Skeletal muscle cell (primary cell): ENCODE measurements at places on chromosomes 4 and X.
A peak's percentile ranks its signal among the peaks of the same experiment; 100 is the strongest.

DNA sequence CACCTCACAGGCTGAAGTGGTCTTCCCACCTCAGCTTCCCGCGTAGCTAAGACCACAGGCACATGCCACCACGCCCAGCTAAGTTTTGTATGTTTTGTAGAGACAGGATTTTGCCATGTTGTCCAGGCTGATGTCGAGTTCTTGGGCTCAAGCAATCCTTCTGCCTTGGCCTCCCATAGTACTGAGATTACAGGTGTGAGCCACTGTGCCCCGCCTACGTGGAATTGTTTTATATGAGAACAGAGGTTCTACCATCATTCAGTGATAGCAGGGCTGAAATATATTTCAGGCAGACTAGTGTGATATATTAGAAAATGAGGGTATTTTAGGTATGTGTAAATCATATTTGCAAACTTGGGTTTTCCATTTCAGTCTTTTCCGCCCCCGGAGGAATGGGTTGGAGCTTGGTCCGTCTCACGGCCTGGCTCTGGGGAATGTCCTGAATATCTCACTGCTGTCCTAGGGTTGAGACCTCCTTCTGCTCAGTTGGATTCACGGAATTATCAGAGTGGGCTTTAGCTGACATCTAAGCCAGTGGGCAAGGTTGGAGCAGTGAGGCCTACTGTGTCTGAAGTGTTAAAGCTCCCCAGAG lies 19.9 kb downstream of the NSD2 start:
- DNase-seq = no peak

GRCh38 chrX:134423606-134424005 lies 36.4 kb upstream of the HPRT1 start:
- peak; percentile 8 for DNase-seq

DNA sequence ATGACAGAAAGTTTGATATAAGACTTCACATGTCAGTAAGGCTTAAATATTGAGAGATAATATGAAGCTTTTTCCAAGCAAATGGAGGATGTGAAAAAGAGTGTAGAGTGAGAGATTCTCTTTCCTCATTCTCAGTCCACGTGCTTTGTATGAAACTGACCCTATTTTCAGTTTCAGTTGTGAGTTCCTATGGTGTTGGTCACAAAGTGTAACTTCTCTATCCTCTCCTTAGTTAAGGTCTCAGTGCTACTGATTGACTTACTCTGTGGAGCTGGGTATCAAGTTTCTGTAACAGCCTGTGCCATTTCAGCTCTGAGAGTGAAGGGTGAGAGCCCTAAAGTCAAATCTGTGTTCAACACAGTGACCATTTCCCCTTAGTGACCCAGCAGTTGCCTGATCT lies 277.2 kb downstream of the EPHA5 start:
- DNase-seq = no peak

DNA sequence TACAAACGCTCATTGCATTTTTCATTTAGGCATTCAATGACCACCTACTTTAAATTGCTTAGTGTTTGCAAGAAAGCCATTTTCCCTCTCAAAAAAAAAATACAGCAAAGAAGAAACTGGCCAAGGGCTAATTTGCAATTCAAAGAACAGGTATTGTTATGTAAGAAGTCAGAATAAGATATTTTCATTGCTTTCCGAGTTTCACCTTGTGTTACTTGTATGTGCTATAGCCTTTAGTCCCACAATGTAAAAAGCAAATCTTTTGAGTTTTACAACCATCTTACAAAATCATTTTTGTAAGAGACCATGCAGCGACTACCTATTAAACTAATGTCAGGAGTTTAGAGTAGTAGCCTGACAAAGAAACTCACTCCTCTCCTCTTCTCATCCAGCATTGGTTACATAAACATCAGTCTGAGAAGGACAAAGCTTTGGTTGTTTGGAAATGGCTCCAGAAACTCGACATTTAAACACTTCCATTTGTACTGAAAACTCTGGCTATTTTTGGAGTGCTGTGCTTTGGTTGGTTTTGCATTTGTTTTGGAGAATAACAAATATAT lies 15.3 kb downstream of the TENM3 start:
- DNase-seq = no peak

- DNase-seq = no peak
Observed at GRCh38 chrX:148185631-148186030, 204.5 kb downstream of the FMR1NB start.

GRCh38 chrX:115233497-115234455 lies at the start of gene LRCH2:
Gene LRCH2, minus strand, starts transcription at chrX:115234096. Its CDS starts 55 bp downstream, at chrX:115234041.
- DNase-seq = peak; percentile 4

DNA sequence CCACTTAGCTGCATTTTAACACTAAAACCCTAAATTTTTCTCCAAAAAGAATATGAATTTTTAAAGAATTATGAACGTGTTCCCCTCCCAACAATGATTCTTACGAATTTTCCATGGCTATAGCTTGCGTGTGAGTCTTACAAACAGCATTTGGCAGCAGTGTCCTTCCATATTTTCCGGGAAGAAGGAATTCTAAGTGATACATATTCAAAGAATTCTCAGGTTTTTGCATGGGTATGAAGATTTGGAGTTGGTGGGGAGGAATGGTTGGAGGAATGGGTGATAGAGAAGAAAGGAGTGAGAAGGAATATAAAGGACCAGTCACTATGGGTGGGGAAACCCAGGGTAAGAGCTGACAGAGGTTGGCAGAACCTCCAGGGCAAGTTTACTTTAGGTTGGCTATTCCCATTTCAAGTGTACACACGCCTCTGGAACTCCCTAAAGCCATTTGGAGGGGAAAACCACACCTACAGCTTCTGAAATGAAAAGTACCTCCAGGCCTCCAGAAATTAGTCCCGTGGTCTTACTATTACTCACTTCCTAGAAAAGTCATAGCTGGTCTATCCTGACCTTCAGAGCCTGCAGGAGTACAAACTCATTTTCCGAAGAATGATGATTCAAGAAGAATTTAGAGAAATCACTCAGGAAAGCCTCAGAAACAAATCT lies 420.8 kb upstream of the DIPK2B start:
- DNase-seq = no peak

- DNase-seq = peak; percentile 47
Observed at GRCh38 chr4:61571761-61572559, 371.8 kb downstream of the ADGRL3 start.

DNA sequence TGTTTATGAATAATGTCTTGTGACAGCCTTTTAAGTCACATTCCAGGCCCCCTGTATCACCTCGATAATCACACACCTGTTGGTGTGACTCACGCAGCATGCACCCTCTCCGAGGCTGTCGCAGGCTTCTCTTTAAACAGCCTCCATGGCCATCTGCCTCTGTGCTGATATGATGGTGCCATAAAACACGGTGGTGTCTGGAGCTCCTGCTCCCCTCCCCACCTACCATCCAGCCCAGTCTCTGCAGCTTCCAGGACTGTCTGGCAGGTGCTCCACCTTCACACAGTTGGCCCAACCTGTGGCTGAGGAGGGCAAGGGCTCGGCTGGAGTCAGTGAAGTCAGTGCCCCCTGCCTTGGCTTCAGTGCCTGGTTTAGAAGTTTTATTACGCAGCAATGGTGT lies 173.8 kb upstream of the RPL34 start:
- DNase-seq = no peak

GRCh38 chr4:151753056-151753455 lies 7.8 kb downstream of the GATB start:
- peak; percentile 15 for DNase-seq

DNA sequence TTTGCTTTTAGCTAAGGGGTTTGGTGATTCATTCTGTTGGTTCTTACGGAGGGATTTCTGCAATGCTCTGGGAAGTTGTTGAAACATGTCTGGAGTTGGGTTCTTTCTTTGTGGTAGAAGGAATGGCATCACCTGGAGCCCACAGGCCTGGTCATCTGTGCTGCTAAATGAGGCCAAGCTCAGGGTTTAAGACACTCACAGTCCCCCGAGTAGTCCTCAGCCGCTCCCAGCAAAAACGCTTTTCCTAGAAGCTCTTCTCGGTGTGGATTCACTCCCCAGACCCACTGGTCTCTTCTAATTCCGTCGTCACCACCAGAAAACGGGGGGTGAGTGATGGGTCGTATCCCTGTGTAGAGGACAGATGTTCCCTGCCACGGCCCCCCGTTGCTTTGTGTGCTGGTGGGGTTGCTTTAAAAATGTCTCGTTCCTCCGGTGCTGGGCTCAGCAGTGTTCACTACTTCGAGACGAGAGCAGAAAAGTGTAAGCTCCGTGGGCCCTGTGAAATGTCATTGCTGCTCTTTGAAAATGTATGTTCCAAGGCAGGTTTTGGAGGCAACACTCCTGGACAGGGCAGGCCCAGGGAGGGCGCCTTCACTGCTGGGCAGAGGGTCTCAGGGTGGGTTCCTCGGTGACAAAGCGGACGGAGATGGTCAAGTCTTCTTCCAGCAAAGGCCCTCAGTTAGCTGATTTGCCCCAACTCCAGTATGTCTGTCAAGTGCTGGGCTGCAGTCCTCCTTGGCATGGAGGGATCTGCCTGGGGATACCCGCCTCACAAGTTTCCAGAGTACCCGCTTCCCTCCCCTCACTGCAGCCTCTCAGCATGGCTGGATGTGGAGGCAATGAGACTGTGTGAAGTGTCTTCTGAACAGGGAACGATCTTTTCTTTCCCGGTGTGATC lies 37.3 kb downstream of the PSAPL1 start:
- DNase-seq = no peak

DNA sequence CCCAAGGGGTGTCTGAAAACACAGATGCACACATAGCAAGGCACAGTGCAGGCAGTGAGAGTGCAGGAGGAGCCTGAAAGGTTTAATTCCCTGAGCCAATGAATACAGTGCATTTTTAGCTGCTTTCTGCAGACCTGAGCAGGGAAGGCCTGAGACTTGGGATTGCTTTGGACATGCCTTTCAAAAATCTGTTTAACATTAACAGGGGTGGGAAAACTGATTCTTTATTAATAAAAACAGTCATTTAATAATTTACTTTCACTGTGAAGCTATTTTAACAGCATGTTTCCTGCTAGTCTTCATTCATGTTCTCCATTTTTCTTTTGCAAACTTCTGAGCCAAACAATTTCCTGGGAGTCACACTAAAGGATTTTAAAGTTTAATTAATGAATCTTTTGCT lies 488.1 kb downstream of the SMARCA1 start:
- no peak for DNase-seq

GRCh38 chr4:96263291-96263690 lies 423.4 kb downstream of the PDHA2 start:
- no peak for DNase-seq

DNA sequence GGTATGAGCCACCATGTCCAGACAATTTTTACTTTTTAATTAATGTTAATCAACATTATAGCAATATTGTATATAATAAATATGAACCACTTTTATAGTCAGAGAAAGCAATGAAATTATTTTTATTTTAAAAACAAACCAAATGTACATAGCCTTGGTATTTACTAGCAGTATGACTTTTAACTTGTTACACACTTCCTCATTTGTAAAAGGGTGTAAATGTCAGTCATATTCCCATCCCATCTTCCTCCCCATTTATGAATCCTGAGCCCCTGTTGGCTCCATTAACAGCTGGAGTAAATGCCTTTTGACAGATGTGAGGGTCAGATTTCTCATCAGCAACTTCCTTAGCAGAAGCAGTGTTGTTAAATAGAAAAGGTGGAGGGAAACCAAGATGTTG lies 179.6 kb upstream of the SPRY1 start:
- no peak for DNase-seq

- DNase-seq = no peak
Observed at GRCh38 chr4:156723951-156724668, 247.5 kb downstream of the PDGFC start.

GRCh38 chr4:8204576-8205227 lies 5.6 kb downstream of the SH3TC1 start:
- no peak for DNase-seq

DNA sequence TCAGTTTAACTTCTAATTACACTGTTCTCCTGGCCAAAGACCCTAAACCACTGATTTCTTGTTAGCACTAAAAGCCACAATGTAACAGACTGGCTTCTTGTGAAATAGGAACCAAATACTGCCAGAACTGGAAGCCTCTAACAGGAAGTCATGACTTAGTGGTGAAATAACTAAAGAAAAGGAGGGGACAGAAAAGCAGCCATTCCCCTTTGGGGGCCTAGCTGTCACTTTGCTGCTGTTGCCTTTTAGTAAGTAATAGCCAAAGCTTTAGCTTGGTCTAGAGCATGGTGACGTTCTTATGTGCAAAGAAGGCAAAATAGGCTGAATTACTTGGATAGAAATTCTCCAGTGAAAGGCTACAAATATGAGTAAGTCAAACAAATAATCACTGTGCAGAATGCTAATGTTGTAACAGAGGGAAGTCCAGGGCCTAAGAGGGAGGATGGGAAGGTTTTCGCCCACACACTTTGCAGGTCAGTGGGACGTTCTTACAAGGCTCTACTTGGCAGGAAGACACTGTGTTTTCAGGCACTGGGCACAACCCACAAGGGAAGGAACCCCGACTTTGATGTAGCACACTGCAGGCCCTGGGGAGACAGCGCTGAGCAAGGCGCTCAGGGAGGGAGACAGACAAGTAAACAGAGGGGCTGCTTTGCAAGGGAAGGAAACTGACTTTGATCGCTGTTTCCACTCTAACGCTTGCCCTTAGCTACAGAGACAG lies 16.7 kb downstream of the GAB3 start:
- peak; percentile 61 for DNase-seq

DNA sequence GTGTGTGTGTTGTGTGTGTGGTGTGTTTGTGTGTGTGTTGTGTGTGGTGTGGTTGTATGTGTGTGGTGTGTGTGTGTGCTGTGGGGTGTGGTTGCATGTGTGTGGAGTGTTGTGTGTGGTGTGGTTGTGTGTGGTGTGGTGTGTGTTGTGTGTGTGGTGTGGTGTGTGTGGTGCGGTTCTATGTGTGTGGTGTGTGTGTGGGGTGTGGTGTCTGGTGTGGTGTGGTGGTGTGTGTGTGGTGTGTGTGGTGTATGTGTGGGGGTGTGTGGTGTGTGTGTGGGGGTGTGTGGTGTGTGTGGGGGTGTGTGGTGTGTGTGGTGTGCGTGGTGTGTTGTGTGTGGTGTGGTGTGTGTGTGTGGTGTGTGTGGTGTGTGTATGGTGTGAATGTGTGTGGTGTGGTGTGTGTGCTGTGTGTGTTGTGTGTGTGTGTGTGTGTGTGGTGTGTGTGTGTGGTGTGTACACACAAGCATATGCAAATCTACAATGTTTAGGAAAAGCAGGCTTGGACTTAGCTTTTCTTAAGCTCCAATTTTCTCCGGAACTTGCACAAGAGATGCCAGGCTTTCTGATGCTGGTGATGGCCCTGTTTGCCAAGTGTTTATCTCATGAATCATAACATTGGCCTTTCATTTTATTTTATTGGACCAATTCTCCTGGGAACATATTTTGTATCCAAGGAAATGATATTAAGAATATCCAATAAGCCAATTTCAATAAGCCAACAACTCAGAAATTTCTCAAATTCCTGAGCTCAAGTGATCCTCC lies 148.7 kb downstream of the SPATA18 start:
- peak; percentile 3 for DNase-seq
